ENCODE measurements at places on chromosomes 13 and 19.

DNA sequence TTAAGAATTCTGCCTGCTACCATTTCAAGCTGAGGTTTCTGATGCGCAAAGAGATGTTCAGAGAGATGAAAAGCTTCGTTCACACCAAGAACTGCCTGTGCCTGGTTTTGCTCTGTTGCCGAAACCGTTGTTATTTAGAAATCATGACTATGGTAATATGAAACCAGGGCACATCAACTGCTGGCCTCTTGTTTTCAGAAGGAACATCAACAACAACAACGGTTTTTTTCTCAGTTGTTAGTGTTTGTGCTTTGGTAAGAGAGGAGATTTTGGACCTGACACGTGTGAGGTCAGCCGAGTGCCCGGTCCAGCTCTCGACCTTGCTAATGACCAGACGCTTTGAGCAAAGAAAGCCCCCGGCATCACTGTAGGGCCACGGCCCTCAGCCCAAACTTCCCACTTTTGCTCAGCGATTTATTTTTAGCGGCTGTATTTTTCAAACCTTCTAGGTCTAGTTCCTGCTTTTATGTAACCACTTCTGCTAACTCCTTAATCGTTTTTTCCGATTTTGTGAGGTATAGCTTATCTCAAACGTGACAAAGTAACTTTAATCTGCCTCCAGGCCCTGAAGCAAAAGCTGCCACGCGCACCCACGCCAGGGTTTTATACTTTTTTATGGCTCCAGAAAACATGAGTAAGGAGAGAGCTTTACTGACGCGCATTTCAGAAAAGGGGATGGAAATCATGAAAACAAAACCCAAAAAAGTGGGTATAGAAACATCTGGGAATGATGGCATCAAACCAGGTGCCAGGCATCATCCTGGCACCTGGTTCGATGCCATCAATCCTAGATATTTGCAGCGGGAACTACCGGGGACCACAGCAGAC lies 42.0 kb downstream of the KLF2 start:
- 0 out of 2 replicates have a peak, but pooled peaks cover 4% of the 10 kb centered on the region for H3K36me3 ChIP-seq
- peaks cover 57% of the 10 kb centered on the region for H3K4me1 ChIP-seq
- DNase-seq, result peak; percentile 69
- H3K27me3 ChIP-seq, result no peaks in the 10 kb centered on the region

DNA sequence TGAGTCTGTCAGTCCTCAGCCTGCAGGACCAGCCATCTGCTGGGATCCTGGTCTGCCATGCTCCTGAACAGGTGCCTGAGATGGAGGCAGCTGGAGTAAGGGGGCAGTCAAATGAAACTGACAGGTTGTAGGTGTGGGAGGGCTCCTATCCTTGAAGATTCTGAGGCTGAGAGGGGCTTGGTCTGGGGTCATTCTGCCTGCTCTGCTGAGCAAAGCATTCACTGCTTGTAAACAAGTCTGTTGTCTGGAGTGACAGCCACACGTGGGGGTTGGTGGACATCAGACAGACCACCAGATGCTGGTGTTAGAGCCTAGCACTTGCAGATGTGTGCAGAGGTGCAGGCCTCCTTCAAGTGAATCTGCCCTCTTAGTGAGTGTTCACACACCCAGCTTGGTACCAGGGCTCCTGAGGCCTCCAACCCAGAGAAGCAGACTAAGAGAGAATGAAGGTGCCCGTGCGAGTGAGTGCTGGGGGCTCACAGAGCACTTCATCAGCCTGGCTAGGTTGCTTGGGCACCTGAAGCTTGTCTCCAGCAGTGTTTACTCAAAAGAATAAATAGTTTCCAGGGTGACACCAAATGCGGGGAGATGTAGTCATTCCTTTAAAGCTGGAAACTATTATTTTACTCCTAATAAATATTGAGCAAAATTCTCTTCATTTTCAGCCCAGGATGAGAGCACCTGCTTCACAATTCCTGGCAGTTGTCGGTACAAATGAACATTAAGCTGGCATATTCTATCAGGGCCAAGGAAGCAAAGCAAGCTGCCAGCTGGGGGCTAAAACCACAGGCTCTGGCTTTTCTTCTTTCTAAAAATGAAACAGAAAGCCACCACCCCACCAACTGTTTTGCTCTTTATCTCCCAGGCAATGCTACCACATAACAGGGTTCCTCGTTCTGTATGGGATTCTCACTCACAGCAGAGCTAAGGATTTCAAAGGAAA lies 82.3 kb downstream of the RNASEH2B start:
- H3K36me3 ChIP-seq, result no peaks in the 10 kb centered on the region
- DNase-seq, result peak; percentile 23
- H3K27me3 ChIP-seq, result no peaks in the 10 kb centered on the region
- H3K4me3 ChIP-seq, result no peak overlapping the region
- H3K27ac ChIP-seq, result no peak overlapping the region

DNA sequence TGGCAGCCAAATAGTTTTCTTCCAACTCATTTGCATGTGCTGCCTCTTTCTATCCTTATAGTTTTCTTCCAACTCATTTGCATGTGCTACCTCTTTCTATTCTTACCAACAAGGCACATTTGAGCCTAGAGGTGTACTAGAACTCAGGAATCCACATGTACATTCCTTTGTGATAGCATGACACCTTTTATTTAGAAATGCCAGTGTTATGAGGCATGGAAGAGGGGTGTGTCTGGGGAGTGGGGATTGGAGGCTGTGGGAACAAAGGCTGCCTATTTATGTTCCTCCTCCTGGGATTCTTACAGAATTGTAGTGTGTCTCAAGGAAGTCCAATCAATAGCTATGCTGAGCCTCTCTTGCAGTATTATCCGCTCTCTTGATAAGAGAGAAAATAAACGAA lies 966.7 kb downstream of the PCDH17 start:
- no peaks in the 10 kb centered on the region for H3K4me1 ChIP-seq
- no peaks in the 10 kb centered on the region for H3K27me3 ChIP-seq
- no peaks in the 10 kb centered on the region for H3K36me3 ChIP-seq
- no peak overlapping the region for H3K27ac ChIP-seq

DNA sequence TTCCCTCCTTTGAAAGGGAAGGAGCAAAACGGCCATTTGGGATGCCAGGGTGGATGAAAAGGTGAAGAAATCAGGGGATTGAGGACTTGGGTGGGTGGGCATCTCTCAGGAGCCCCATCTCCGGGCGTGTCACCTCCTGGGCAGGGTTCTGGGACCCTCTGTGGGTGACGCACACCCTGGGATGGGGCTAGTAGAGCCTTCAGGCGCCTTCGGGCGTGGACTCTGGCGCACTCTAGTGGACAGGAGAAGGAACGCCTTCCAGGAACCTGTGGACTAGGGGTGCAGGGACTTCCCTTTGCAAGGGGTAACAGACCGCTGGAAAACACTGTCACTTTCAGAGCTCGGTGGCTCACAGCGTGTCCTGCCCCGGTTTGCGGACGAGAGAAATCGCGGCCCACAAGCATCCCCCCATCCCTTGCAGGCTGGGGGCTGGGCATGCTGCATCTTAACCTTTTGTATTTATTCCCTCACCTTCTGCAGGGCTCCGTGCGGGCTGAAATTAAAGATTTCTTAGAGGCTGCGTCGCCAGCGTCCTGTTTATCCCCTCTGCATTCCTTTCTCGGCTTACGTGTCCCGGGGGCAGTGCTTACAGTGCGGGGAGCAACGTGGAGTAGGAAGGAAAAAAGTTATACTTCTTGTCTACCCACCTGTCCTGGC lies 15.2 kb upstream of the S1PR4 start:
- H3K36me3 ChIP-seq, result peaks cover 3% of the 10 kb centered on the region
- H3K27ac ChIP-seq, result no peak overlapping the region
- H3K4me1 ChIP-seq, result no peaks in the 10 kb centered on the region
- no peaks in the 10 kb centered on the region for H3K27me3 ChIP-seq
- H3K4me3 ChIP-seq, result no peak overlapping the region

DNA sequence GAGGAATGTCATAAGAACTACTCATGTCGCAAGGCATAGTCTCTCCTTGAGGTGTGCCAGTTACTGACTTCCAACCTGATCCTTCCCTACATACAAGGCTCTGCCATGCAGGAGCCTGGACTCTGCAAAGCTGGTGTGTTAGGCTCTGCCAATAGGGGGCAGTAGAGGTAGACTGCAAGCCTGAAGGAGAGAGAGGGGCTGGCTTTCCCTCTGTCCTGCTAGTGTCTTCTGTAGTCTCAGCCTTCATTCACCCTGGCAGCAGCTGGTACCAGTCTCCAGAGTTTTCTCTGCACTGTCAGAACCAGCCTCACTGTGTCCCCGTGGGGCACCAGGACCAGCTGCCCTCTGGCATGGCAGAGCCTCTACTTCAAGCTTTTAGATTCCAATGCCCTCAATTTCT lies 14.5 kb downstream of the SHISA2 start:
- no peak for DNase-seq
- H3K4me3 ChIP-seq, result no peak overlapping the region
- no peak overlapping the region for H3K27ac ChIP-seq
- no peaks in the 10 kb centered on the region for H3K4me1 ChIP-seq
- H3K36me3 ChIP-seq, result no peaks in the 10 kb centered on the region
- no peaks in the 10 kb centered on the region for H3K27me3 ChIP-seq

- no peak overlapping the region for H3K4me3 ChIP-seq
- no peak overlapping the region for H3K27ac ChIP-seq
- no peak for DNase-seq
Measured at GRCh38 chr19:3944018-3944721, 11.3 kb downstream of the NMRK2 start.

All from GM12878 (cell line).